ENCODE measurements at places on chromosomes 13 and 19.

- no peak for DNase-seq
Observed at GRCh38 chr19:51803519-51803918, 8.6 kb downstream of the FPR3 start.

GRCh38 chr19:17170538-17171297 lies 44.4 kb upstream of the USE1 start:
- DNase-seq: no peak

DNA sequence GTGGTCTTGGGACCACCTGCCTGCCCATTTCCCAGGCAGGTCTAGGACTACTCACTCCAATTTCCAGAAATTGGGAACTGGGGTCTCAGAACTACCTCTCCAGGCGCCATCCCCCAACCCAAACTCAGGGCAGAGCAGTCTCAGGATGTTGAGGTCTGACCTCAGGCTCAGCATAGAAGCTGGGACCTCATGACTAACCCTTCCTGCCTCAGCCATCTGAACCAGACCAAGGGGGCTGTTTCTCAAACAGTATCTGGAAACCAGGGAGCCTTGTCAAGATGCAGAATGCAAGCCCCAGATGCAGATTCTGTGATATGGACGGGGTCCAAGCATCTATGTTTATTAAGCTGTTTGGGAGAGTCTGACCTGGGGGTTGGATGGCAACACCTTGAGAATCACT lies 1.3 kb downstream of the FBXW9 start:
- no peak for DNase-seq

DNA sequence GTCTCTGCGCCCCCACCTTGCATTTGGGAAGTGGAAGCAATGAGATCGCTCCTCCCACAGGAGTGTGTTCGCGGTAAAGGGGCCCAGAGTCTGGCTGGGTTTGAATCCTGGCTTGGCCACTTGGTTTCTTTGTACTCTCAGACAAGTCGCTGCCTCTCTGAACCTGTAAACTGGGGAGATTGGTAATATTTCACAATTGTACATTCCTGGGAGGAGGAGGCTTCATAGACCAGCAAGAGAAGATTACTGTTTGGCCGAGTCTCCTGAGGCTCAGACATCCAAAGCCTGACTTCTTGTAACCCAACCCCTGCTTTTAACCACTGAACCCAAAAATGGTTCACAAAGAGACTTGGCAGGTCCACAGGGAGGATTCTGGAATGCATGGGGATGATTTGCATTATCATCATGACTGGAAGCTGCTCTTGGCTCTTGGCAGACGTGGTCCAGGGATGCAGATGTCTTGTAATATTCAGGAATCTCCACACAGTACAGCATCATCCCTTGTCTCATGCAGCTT lies 13.6 kb upstream of the STRN4 start:
- DNase-seq: no peak

DNA sequence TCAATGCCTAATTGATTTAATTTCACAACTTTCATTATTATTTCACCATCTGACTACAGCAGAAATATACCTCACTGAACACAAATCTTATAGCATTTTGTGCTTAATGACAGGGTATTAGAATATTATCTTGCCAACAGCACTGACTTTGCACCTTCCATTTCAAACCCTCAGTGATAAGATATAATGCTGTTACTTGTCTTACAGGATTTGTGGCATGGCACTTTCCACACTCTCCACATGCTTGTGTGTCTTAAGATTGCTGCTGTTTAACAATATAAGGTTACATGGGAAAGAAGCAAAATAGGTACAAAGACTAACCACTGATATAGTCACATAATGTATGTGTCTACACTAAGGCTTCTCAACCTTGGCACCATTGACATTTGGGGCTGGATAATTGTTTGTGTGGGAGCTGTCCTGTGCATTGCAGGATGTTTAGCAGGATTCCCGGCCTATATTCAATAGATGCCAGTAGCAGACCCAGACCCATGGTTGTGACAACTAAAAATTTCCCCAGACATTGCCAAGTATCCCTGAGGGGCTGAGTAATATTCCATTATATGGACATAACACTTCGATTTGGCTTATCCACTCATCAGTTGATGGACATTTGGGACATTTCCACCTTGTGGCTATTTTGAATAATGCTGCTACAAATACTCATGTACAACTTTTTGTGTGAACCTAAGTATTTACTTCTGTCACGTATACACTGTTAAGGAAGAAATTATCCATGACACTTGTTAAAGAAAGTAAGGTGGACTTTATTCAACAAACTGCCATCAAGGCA lies 5.7 kb upstream of the DIAPH3 start:
- DNase-seq: no peak

- no peak for DNase-seq
Observed at GRCh38 chr13:40982772-40983171, 36.3 kb downstream of the ELF1 start.

- DNase-seq: no peak
Observed at GRCh38 chr13:98506322-98506721, 70.6 kb downstream of the STK24 start.

- peak; percentile 21 for DNase-seq
Observed at GRCh38 chr13:73074014-73074413, 15.2 kb downstream of the KLF5 start.

- peak; percentile 17 for DNase-seq
Observed at GRCh38 chr19:34269968-34270621, 15.7 kb downstream of the GARRE1 start.

DNA sequence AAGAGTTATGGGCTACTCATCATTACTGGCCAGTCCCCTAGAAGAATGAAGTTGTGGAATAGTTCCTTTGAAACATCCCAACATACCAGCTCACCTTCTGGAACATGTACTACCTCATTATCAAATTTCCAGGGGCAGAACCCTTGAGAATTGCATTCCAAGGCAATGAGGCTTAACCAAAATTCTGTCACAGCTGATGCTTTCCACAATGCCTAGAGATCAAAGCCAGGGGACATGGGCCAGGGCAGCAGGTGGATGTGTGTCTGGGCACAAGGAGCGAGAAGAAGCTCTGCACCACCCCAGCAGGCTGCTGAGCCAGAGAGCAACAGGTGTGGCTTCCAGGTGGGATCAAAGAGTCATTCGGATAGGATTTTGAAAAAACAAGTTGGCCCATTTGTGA lies 362.1 kb downstream of the EFNB2 start:
- DNase-seq: peak; percentile 42

- DNase-seq: no peak
Observed at GRCh38 chr13:109180905-109181425, 551.6 kb downstream of the MYO16 start.

GRCh38 chr19:58471736-58472135 lies 4.4 kb upstream of the ZNF446 start:
- DNase-seq: no peak

DNA sequence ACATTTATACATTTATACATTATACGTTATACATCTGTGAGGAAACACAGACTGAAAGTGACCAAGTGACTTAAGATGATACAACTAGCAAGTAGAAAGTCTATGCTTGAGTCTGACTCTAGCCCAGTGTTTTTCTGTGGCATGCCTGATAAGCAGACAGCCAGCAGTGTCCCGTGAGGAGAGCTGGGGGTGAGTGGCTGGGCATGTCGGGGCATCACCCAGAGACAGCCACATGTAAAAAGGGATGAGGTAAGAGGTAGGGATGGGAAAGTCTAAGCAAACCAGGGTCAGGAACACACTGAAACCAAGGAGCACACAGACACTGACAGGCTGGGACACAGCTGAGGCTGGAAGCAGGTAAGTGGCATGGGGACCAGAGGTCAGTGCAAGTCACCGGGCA lies 333.2 kb downstream of the FOXO1 start:
- no peak for DNase-seq

All from ACHN (cell line).